T-cell (primary cell): ENCODE measurements at places on chromosomes 5 and 9. TPM values are rescaled to one million over a fixed set of nuclear protein-coding genes. Genes with fewer than 3 reads are reported as not detected.

- no peak for DNase-seq
Observed at GRCh38 chr5:135476615-135477581, 24.7 kb upstream of the TIFAB start.

DNA sequence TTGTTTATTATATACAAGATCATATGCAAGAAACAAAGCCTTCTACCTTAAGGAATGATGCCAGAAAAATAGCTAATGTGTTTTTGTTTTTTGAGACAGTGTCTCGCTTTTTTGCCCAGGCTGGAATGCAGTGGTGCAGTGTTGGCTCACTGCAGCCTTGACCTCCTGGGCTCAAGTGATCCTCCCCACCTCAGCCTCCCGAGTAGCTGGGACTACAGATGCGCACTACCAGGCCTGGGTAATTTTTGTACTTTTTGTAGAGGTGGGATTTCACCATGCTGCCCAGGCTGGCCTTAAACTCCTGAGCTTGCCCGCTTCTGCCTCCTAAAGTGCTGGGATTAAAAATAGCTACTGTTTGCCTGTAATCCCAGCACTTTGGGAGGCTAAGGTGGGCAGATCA, 15.1 kb downstream of the ERCC6L2 start:
- DNase-seq: no peak

DNA sequence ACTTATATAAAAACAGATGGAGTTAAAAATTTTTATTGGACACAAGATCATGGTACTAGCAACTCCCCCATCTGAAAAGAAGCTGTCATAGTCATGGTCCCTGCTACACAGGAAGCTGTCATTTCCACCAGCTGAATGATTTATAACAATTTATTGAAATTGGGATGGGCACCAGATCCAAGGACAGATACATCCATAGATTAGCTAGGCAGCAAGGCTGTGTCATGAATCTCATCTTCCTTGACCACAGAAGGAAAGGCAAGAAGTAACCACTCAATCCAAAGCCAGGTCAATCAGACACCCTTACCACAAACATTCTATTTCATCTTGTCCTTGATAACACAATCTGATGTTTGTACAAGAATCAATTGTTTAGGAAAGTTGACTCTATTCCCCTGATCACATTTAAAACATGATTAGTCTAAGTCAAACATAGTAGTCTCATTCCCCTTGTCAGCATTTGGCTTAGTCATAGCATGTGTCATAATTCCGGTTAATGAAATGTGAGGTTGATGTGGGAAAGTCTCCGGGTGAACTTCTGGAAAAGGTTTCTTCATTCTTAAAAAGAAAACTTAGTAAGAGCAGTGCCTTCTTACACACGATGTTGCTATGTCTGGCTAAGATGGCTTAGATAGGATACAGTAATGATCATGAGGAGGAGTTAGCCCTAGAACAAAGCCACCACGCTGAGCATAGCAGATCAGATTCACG, 462.6 kb upstream of the PAPPA start:
- DNase-seq: no peak

DNA sequence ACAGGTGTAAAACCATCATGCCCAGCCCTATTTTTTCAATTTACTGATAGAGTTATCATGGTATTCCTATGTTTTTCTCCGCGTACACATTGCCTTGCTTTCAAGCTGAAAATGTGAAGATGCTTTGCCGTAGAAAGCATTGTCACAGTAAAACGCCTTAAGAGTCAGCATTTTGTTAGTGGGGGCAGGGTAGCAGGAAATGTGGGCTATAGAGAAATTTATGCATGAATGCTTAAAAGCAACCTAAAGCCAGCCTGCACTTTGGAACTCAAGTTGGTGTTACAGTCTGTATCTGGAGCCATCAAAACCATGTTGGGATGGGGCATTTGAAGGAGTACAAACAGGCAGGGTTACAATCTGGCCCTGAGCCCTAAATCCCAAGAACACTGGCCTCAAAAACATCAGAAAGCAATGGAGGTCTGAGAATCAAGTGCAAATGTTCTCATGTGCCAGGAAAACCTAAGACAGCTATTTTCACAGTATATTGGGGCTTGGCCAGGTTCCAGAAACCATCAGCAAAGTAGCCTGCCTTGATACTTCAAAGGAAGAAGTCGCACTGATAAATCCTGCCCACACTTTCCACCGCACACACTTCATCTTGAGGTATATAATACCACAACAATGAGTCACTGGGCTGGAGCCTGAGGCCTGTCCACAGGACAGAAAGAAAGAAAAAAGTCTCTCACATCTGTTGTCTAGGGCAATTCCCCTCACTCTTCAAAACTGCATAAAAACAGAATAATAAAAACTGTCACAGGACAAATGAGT, 313.8 kb downstream of the ENC1 start:
- peak; percentile 32 for DNase-seq

DNA sequence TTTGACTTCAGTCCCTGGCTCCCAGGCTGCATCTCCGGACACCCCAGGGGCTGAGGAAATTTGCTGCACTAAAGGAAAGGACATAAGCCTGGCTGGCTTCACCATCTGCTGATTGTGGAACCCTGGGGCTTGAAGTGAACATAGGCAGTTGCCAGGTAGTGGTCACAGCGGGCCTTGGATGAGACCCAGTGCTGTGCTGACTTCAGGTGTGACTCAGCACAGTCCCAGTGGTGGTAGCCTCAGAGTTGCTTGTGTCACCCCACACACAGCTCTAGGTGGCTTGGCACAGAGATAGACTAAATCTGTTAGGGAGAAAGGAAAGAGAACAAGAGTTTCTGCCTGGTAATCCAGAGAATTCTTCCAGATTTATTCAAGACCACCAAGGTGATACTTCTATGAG, 36.1 kb upstream of the RUSC2 start:
- no peak for DNase-seq

PCDHA12 gene
- total RNA-seq: not detected

GRCh38 chr5:114101153-114101552, 260.7 kb upstream of the KCNN2 start:
- no peak for DNase-seq

GRCh38 chr5:66281294-66281693, 137.2 kb downstream of the SREK1 start:
- DNase-seq: no peak

ANXA2R gene
- 47.8 TPM for total RNA-seq

PCDHB11 gene
- not detected for total RNA-seq

DNA sequence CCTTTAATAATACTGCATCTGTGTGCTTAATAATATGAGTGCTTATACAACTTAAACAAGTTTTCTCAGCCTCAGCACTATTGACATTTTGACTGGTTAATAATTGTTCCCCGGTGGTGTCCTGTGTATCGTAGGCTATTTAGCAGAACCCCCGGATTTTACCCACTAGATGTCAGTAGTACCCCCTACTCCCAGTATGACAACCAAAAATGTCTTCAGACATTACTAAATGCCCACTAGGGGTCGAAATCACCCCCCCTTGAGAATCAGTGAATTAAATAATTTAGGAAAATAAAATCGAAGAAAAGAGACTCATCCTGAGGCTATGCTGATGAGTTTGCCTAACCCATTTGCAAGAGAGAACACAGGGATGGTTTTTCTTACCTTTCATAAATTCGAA, 166.3 kb downstream of the ATP10B start:
- DNase-seq: no peak

DNA sequence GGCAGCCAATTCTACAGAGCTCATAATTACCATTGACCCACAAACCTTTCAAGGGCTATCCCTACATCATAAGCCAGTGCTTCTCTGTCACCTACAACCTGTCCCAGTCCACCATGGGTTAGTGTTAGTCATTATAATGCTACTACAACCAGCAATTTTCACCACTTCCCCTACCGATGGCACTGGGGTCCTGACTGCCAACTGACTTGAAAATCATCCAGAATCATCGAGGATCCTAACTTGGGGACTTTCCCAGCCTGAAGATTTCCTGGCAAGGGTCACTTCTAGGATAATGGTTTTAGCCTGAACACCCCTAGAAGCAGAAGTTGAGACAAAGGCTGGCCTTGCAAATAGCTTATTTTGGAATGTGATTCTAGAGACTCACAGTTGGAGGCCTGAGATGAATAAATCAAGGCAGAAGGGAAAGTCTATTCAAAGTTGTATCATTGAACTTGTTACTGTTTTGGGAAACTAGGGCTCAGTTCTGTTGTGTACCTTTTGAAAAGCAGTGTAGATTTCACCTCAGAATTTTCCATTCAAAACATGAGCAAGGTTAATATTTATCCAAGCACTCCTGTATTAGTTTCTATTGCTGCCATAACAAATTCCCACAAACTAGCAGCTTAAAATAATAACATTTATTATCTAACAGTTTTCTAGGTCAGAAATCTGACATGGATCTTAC, 633.0 kb downstream of the LRRC70 start:
- DNase-seq: no peak

CCL27 gene
- not detected for total RNA-seq

GRCh38 chr9:124322618-124323432, 65.1 kb downstream of the NEK6 start:
- no peak for DNase-seq

- no peak for DNase-seq
Observed at GRCh38 chr5:81192373-81192750, 40.8 kb upstream of the CKMT2 start.

DNA sequence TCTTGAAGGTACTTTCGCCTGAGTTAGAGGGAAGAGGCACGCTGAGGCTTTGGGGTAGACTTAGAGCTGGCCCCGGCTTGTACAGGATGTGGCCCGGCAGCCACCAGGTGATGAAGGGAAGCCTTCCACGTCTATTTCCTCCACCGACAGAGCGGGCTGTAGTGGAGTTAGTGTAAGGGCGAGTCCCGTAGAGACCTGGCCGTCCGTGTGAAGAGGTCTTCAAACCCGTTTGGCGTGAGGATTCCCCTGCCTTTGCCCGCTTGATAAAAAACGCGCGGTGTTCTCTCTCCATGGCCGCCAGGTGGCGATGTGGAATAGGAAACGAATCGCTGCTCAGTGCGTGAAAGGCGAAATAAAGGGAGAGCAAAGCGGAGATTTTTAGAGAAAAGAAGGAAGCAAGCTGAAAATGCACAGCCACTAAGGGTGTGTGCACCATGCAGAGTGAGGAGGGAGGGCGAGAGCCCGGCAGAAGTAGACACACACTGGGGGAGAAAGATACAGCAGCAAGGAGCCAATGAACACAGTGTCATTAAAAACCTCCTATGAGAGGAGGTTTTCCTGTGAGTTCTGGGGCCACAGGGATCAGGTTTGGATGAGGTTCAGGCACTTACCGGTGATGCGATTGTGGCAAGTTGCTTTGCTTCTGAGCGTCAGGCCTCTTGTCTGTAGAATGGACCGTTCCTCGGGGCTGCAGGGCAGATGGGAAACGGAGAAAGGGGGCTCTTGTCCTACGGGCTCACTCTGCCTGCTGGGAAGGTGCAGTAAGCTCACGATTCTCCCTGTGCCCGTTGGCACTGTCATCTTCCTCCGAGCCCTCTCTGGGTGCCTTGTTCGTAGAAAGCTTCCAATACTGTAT, 34.2 kb downstream of the STC2 start:
- peak; percentile 57 for DNase-seq

DNA sequence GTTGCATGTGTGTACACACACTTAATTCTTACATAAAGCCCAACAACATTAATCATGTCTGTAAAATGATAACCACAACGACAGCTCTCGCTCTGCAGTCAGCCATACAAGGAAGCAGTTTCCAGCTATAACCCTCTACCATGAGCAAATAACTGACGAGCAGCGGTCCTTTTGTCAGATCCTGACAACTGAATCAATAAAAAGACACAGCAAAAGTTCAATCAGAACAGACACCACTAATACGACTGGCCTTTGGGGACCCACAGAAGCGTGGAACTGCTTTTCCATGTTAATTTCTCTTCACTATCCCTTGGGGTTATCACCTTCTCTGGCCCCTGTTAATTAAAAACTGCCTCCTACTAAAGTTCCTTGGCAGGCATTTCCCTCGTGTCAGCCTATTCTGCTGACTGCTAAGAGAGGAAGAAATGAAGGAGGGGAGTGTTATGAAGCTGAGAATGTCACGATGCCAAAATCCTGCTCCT, 722.8 kb upstream of the GRAMD2B start:
- no peak for DNase-seq

DNA sequence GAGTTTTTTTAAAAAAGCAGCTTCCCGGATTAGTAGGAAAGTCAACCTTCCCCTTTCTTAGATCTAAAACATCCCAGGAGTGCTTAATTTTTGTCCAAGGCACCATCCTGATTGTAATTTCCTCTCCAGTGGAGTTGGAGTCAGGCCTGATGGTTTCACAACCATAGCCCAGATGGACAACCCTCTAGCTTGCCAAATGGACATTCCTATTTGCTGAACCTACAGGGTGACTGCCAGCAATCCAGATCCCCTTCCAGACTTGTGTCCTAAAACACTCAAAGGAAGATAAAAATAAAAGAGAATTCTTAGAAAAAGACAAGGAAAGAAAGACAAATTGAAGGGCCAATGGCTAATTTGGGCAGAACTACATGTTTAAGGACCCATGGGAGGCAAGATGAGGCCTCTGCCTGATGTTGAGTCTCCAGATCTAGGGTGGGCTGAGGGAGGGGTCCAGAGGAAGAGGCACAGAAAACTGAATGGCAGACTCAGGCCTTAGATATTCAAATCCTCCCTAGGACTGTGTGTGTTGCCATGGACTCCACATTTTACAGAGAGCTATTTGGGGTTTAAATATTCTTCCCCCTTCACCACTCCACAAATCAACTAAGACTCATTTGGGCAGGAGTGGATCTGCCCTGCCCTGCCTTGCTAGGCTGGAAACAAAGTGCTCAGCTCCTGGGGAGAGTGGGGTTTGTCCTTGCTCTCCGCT, 38.5 kb upstream of the SLC44A1 start:
- no peak for DNase-seq

ANKRD20A1 gene
- 2.4 TPM for total RNA-seq

DNA sequence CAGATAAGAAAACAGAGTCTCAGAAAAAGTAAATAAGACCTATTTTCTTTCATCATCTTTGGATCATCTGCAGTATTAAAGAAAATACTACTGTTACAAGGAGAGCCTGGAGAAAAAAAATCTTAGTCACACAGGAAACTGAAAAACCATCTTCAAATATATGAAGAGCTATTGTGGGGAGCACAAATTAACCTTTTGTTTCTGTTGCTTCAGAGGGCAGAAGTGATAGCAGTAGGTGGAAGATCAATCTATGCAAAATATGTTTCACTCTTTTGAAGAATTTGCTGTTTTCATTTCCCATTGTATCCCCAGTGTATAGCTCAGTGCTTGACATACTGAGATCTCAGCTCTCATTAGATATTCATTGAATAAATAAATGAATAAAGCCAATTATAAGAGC, 13.1 kb upstream of the CEMIP2 start:
- DNase-seq: no peak

DNA sequence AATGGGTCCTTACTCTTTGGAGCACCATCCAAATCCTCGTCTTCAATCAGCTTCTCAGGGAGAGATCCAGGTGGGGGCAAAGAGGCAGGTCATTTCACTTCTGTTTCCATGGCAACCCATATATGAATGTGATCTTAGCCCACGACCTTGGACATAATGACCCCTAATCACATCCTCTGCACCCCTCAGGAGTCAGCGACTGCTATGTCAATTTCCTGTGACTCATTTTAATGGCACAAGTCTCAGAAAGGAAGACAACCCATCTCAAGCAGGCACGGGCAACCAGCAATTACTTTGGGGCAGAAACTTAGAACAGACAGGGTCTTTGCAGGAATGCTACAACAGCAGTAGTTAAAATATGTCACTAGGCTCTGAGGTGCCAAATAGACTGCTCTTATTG, 591.2 kb downstream of the TLR4 start:
- no peak for DNase-seq

FOXD4L4 gene
- total RNA-seq: not detected

PRRC2B gene
- 370 TPM for total RNA-seq

- no peak for DNase-seq
Observed at GRCh38 chr5:175516933-175517823, 38.8 kb downstream of the SFXN1 start.

MBLAC2 gene
- 11.0 TPM for total RNA-seq

GRCh38 chr5:149904977-149905376, 39.6 kb downstream of the PDE6A start:
- no peak for DNase-seq
